ENCODE measurements at places on chromosomes 7 and 10.

- no peak for DNase-seq
Observed at GRCh38 chr10:88278912-88279311, 304.2 kb downstream of the RNLS start.

- no peak for DNase-seq
Observed at GRCh38 chr7:155807065-155807671, 5.1 kb downstream of the SHH start.

DNA sequence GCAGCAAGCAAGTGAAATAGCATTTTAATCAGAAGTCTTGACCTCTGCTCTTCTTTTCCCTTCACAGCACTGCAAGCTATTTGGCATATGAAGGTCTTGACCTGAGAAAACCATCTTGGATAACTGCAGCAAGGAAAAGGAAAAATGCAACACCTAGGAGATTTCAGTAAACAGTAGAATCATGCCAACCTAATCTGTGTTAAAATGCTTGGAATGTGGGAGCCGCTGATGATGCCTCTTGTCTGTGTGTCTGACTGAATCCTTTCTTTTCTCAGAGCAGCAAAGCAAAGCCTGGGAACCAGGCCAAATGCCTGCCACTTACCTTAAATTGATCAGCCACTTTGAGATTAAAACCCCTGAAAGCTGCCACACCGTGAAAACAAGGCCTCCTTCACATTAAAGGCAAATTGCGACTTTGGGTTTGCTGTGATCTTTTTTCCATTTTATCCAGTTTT is 80.4 kb upstream of the CDK6 start:
- no peak for DNase-seq

DNA sequence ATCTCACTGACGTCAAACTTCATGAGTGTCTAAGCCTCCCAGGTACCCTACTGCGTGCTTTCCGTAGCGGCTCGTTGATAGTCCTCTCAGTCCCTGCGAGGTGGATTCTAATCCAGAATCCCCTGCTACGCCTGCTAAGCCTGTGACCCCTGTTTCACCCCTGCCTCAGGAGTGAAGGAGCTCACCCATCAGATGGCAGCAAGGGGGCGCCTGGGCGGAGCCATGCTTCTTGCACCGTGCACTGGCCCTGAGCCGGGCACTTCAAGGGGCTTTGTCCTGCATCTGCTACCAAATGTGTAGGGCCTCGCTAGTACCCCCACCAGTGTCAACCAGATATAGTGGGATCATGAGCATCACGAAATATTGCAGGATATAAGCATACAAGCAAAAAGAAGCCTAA is 918 bp upstream of the STRA8 start:
- DNase-seq, result no peak

GRCh38 chr10:104342941-104343411 is 4.7 kb upstream of the ITPRIP start:
- no peak for DNase-seq

DNA sequence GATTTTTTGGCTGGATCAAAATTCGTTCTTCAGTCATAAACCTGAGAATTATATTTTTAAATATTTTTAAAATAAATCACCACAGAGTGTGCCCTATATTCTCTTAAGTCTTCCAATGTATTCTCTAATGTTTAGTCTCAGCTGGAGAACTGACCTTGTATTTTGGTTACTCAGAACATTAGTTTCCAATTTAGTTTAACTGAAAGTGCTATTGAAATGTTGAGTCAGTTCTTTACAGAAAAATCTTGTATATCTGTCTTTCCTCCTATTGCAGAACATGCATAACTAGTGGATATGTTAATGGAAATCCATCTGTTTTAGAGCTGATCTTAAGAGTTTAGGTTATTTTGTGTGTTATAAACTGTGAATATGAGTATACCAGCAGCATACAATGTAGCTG is 422.7 kb upstream of the IGFBP3 start:
- DNase-seq, result no peak

DNA sequence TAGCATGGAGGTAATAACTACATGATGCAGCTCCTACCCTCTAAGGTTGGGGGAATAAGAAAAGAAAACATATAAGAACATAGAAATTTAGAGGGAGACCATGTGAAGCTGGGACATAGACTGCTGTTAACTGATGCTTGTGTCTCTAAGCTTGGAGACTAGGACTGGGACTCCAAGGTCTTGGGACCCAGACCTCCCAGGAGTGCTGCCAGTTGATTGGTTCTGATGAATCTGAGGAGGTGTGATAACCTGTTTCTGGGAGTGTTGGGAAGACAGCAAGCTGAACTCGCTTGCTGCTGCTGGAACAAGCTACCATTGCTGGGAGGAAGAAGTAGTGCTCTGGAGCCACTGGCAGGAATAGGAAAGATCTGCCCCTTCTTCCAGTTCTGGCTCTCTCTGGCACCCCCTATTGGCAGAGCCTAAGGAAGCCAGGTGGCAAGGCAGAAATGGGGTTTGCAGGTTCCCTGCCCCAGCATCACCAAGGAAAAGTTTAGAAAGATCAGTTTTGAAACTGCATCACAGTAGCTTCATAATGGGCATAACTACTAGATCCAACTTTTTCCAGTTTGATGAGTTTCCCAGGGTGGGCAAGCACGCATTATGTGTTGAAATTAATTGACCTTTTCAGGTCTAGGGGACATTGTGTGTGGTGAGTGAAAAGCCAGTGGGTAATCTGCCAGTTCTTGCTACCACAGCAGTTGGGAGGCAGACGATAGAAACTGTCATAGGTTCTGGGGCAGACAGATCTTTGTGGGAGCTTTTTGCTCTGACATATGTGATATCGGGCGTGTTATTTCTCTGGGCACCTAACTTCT is 140.7 kb downstream of the SND1 start:
- DNase-seq, result no peak

DNA sequence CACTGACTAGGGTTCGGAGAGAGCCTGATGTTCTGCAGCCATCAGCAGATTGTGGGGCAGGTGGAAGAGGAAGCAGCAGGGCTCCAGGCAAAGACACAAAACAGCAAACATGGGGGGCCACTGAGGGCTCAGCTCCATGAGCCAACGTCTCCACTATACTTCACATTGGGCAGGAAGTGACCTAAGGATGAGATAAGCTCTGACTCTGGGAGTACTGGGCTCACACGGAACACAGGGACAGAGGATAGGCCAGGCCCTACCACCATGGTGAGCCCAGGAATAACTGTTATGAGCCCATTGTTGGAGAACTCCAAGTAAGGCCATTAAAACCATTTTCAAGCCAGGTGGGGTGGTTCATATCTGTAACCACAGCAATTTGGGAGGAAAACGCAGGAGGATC is 14.9 kb upstream of the MRPS24 start:
- no peak for DNase-seq

DNA sequence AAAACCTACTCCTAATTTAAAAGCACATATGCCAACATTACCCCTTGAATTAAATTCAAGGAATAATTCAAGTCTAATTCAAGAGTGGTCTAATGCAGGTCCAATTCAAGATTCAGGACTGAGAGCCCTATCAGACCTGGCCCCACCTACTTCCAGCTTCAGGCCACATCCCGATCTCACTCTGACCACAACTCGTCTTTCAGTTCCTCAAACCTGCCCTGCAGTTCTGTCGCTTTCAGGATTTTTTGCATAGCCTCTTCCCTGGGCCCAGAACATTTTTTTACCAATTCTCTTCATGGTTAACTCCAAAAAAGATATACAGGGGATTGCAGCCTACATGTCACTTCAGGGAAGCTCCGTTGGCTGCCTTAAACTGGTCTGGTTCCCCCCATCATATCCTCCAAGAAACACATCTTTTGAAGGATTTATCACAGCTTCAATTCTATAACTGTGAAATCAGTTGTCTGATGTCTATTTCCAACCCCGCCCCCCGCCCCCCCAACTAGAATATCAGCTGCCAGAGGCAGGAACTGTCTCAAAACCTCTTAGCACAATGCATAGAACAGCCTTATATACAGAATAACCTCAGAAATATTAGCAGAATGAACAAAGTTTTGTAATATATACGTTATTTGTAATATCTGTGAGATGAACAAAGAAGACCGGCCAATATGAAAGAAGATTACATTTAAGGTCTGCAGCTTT is 20.8 kb downstream of the CCDC6 start:
- DNase-seq, result no peak

Measured in stimulated activated CD8-positive, alpha-beta memory T cell treated with anti-CD3 and anti-CD28 coated beads, Interleukin-4, amount 100 ng/mL, for 1 hour (primary cell).